Lower leg skin (tissue), 4 donors: ENCODE measurements at places on chromosomes 7 and 10.

DNA sequence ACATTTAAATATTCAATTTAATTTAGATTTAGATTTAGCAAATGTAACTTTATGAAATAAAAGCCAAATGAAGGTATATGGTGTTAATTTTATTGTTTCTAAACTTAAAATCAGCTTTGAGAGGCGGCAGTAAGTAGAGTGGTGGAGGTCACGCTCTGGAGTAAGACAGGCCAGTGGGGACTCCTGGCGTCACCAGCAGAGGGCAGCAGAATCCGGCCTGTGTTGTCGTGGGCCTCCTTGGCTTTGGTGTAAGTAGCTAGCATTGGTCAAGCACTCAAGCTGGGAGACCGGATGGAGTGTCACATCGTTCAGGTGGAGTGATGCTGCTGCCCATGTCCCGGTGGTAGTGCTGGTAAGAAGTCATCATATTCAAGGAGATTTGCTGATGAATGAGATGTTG is 98.7 kb upstream of the DNAJB6 start:
- no peak for DNase-seq

DNA sequence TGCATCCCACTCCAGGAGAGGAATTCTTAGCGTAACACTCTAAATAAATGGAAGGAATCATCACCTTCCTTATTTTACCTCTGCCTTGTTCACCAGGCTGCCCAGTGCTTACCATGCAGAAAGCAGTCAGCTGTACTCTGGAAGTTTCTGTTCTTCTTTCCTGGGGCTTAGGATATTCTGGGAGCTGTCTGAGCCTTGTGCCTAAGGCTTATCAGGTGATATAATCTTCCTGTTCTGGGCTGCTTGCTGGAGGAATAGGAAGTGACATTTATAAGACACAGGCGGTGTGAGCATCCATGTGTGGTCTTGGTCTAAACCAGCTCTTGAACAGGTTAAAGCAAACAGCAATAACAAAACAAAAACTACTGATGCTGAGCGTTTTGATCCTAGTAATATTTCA is 13.5 kb downstream of the KCTD7 start:
- no peak for DNase-seq

GRCh38 chr7:130648580-130648979 is 20.0 kb downstream of the COPG2 start:
- DNase-seq, result no peak

DNA sequence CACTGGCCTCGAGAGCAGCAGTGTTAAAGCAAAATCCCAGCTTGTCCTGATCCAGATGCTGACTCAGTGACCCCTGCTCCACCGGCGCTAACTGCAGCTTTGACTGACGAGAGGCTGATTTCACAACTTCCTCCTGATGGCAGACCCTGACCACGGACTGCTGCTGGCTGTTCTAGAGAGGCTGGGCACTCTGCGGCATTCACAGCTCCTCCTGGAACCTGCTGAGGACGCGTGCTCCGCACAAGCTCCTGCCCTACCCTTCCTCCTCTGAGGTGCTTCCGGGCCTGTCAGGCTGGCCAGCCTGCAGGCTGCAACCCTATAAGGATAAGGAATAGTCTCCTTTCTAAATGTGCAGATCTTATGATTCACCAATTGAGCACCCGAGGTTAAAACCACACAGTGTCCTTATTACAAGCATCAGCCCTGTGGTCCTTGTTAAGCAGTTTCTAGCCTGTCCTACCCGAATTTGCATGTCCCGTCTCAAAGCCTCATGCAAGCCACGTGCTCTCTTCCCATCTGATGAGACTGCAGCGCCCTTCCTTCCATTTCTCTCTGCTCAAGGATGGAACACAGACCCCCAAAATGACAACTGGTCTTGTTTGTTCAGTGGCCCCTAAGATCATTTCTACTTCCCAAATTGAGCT is 35.5 kb upstream of the NCAPG2 start:
- peak; percentile 78 for DNase-seq

- peak; percentile 67 for DNase-seq
Measured at GRCh38 chr10:80612261-80612660, 74.6 kb downstream of the SH2D4B start.

- DNase-seq, result no peak
Measured at GRCh38 chr10:132586739-132587138, 49.2 kb downstream of the INPP5A start.

DNA sequence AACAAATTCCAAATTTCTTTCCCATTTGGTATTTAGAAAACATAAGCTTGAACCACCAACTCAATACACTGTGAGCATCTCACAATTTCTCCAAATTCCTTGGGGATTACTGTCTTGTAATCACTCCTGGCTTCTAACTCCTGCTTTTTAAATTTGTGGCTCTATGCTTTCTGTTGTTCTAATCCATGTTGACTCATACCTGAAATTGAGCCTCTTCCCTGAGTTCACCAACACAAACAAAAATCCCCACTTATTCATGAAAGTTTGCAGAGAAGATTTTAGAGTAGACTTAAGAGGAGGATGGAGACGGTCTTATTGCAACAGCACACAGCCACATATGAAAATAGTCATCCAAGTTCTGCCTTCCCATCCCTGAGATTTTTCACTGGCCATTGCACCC is 252.5 kb downstream of the PTEN start:
- no peak for DNase-seq

GRCh38 chr7:132381742-132382472 is 194.4 kb downstream of the PLXNA4 start:
- no peak for DNase-seq

DNA sequence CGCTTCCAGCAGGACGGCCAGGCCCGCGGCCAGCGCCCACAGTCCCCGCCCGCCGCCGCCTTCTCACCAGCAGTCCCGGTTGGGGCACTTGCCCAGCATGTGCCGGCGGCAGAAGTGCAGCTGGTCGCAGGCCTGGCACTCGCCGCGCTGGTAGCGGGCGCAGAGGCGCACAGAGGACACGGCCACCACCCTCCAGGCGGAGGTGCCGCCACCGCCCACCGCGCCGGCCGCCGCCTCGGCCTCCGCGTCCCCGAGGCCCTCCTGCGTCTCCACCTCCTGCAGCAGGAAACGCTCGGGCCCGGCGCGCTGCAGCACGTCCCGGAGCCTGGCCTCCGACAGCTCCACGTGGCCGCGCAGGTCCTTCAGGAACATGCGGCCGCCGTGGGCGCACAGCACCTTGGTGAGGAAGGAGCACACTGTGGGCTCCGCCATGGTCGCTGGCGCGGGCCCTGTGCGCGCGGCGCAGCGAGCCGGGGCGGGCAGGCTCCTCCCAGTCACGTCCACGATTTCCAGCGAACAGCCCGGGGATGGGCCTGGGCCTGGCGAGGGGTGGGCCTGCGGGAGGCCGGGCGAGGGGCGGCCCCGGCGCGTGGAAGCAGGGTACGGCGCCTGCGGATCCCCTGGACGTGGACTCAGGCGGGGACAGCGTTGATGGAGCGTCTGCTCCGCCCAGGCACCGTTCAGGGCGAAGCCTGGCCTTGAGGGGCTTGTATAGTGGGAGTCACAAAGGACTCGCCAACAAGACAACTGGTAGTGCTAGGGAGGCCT is at the start of gene ZC3HAV1L:
Gene ZC3HAV1L (minus strand): TSS at position 457 of the 768 bp plus-strand sequence. CDS start 25 bp downstream, at position 432.
- DNase-seq, result peak; percentile 87

DNA sequence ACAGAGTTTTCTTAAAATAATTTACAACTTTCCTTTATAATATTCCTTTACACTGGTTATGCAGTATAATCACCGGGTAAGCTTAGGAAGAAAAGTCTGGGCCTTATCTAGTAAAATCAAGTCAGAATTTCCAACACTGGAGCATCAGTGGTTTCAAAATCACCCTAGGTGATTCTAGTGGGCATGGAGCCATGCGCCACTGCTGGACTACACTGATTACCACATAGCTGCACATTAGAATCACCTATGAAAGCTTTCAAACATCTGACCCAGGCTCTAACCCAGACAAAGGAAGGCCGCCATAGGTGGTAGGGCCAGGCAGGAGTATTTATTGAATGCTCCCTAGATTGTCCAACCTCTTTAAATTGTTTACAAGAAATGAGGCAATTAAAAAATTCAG is 52.0 kb downstream of the NSUN6 start:
- no peak for DNase-seq

GRCh38 chr7:142298009-142298408 is 40.2 kb upstream of the PRSS58 start:
- DNase-seq, result no peak

GRCh38 chr10:69324583-69324982 is 46.3 kb downstream of the HK1 start:
- no peak for DNase-seq

GRCh38 chr7:155948423-155948822 is 136.2 kb upstream of the SHH start:
- no peak for DNase-seq

GRCh38 chr7:96794063-96794462 is 84.4 kb upstream of the SEM1 start:
- no peak for DNase-seq

DNA sequence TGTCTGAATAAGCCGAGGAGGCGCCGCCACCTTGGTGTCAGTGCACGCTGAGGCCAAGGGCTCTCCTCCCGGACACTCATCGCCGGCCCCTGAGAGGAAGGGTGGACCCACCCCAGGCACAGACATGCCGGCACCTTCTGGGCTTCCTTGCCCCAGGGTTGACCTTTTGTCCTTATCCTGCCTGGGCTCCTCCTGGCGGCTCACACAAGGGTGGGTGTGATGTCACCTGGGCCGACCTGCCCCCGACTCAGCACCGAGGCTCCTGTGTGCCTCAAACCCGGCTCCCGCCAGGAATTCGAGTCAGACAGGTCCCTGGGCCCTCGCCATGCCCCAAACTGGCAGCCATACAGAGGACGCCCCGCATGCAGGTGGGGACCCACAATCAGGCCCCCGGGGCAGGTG is 17.7 kb upstream of the CFAP46 start:
- DNase-seq, result no peak

DNA sequence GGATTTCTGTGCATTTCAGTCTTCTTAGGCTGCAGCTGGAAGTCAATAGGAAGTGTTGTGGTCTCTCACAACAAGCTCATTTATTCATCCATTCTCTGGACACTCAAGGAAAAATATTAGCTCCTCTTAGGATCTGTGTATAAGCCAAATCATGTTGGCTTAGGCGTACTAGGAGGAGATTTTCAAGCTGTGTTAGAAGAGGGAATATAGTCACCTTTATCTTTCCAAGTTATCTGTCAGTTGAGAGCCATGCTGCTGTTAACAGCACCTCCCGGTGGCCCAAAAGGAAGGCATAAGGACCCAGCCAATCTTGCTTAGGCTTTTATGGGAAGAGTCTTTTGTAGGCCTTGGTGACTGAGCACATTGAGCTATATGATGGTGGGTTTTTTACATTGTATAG is 220.0 kb downstream of the LRMDA start:
- no peak for DNase-seq

DNA sequence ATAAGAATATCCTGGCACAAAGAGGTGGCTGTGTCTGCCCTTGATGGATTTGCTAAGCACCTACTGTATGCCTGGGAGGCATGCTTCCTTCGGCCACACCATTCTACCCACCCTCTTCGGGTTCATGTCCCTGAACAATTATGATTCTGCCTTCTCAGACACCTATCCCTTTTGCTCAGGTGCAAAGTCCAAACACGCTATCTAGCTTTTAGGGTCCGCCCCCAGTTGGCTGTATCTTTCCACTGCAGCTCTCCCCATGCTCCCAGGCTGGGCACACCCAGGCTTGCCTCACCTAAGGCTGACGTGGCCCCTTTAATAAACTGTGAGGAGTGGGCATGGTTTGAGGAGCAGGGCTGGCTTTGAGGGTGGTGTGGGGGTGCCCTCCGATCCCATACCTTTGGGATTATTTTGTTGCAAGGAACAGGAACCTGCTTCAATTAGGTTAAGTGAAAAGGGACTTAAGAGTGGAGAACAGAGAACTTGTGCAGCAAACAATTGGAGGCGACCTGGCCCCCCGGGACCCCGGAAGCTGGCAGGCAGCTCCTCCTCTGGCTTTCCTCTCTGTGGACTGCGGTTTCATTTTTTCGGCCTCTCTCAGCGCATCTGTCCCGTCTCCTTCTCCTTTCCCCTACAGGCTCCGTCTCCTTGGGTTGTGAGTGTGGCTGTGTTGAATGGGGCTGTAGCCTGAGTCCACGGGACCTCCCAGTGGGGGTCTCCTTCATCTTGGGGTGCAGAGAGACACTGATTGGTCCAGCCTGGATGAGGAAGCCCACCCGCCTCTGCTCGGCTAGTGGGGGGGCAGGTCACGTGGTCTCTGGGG is 3.8 kb downstream of the CLIP2 start:
- DNase-seq, result no peak

GRCh38 chr7:149430192-149430591 is 30.7 kb downstream of the ZNF777 start:
- DNase-seq, result no peak

GRCh38 chr10:10613656-10614244 is 403.9 kb upstream of the CELF2 start:
- DNase-seq, result no peak

GRCh38 chr7:127962589-127963361 is 68.5 kb downstream of the LRRC4 start:
- DNase-seq, result no peak

GRCh38 chr7:42096681-42097561 is 140.1 kb downstream of the GLI3 start:
- DNase-seq, result no peak

GRCh38 chr7:111098926-111099250 is 8.0 kb downstream of the LRRN3 start:
- DNase-seq, result no peak

DNA sequence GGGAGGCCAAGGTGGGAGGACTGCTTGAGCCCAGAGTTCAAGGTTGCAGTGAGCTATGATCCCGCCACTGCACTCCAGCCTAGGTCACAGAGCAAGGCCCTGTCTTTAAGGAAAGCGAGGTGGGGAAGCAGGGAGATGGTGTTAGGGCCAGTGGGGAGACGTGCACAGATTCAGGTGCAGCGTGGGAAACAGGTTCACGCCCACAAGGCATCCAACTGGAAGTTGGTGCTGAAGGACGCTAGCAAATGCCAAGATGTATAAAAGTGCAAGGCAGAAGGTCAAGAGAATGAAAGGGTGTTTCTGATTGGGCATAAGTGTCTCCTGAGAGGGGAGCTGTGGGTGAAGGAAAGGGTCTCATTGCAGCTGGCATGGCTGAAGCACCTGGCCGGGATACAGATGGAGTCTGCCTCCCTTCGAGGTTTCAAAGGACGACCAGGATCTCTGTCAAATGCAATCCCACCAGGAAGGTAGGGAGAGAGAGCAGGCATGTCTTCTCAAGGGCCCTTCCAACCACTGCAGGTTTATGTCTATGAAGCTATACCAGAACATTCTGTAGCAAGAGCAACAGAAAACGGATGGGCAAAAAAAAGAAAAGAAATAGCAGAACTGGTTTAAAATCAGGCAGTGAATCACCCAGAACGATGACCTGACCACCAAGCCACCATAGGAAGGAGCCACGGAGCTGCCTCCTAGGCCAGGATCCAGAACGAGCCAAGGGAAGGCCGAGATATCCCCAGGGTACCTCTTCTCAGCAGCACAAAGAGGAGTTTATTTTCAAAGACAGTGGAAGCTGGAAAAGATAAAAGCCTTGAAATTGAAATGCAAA is 43.2 kb downstream of the GSDME start:
- DNase-seq, result peak; percentile 6

GRCh38 chr7:155000795-155001194 is 2.1 kb downstream of the PAXIP1 start:
- DNase-seq, result no peak
